GM06990 (cell line): ENCODE measurements at places on chromosomes 12 and 14.

- DNase-seq = no peak
Measured at GRCh38 chr14:31257244-31257553, 49.6 kb upstream of the HECTD1 start.

DNA sequence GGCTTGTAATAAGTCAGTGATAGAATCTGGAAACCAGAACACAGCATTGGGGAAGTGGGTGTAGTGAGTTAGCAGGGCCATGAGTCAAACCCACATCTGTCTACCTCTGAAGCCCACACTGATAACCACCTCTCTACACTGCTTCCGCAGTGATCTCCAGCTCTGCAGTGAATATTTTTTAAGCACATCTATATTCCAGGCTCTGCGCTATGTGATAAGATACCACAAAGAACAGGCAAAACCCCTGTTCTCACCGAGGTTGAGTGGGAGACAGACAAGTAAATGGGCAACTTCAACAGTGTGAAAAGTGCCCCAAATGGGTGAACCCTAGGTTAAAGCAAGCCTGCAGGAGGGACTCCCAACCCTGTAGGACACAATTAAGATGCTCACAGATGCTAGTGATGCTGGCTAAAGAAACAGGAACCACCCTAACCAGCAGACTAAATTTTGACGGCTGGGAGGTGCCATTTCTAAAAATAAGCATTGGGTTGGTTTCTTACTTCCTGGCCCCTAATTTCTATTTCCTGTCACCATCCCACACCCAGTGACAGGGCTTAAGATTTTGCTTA is 375.0 kb downstream of the DPF3 start:
- peak; percentile 80 for DNase-seq

- DNase-seq = no peak
Measured at GRCh38 chr14:106309423-106309822, 783.0 kb downstream of the TMEM121 start.

DNA sequence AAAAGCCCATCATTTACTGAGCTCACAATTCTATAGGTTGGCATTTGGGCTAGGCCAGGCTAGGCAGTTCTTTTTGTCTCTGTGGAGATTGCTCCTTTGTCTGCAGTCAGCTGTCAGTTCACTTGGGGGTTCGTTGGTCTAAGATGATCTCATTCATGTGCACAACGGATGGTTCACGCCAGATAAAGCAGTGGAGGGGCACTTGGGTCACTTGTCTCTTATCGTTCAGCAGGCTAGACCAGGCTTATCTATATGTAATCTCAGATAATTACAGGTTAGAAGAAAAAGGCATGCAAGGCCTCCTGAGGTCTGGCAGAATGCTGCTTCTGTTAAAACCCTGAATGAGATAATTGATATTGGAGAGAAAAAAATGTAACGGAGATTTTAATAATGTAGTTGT is 119.0 kb upstream of the ATP2B1 start:
- DNase-seq = no peak

DNA sequence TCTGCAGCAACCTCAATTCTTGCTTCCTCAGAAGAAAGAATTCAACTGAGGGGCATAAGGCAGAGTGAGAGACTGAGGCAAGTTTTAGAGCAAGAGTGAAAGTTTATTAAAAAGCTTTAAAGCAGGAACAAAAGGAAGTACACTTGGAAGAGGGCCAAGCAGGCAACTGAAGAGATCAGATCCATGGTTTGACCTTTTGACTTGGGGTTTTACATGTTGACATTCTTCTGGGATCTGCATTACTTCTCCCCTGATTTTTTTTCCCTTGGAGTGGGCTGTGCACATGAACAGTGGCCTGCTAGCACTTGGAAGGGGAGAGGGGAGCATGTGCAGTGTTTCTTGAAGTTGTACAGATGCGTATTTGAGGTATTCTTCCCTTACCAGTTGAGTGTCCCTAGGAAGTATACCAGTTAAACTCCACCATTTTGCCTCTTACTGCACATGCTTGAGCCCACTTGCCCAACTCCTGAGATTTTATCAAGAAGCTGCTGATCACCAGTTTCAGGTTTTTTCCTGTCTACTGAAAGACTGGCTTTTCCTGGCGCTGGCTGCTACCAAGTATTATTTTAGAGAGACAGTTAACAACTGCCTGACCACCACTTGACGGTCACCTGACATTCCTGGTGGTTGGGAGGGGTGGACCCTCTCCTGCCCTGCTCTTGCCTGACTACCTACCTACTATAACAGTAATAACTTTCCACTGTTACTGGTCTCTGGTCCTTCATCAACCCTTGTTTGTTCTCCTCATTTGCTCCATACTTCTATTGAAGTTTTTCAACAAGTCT is 26.0 kb upstream of the TMTC2 start:
- DNase-seq = no peak

DNA sequence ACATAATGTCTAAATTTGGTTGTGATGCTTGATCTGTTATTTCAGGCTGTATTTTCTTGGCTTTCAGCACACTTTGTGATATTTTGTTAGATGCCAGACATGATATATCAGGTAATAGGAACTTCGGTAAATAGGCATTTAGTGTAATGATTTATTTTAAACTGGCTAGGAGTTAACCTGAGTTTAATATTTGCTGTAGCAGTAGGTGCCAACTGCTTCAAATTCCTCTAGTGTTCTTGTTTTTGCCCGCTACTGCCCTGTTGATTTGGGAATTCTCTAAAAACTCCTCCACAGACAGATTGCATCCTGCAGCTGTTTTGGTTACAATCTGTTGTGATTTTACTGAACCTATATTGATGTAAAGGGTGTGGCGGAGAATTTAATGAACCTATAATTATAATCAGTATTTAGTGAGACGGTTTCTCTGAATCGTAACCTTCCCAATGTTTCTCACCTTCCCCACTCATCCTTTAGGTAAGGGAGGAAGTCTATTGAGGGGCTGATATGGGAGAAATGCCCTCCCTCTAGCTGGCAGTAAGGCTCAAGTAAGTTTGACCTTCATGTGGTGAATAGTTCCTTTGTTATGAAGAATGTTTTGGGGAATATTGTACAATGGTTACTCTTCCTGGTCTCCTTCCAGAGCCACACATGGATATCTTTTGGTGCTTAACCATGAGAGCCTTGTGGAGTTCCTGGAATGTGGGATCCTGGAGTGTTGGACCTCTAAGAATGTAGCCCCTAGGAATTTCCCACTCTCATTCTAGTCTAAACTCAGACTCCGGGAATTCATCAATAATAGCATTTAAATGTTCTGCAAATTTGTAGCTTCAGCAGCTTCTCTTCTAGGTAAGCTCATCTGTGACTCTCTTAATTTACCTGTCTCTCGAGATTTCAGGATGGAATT is 634.1 kb downstream of the FSCB start:
- DNase-seq = no peak

GRCh38 chr12:111826992-111827391 is 15.0 kb upstream of the MAPKAPK5 start:
- no peak for DNase-seq

GRCh38 chr12:49903700-49904423 is at the start of gene FAIM2:
Gene FAIM2, minus strand, starts transcription at chr12:49903900. Its CDS starts 108 bp downstream, at chr12:49903792.
- no peak for DNase-seq

GRCh38 chr14:103225476-103225875 is 102.2 kb downstream of the TNFAIP2 start:
- no peak for DNase-seq

DNA sequence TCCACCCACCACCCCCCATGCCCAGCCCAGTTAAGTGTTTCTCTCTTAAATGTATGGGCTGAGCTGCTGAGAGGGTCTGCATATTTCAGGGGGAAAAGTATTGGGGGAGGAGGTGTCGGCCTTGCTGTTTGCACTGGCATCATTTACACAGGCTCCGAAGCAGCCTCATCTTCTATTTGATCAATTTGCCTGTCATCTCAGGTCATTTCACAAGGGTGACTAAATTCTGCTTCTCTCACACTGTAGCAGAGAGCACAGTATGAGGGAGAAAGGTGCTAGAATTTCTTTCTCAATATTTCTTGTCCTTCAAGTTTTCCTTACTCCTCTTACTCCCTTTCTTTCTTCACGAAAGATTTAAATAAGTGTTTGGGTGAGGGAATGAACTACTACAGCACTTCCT is 135.9 kb downstream of the AACS start:
- no peak for DNase-seq
